Activated CD4-positive, CD25-positive, alpha-beta regulatory T cell treated with anti-CD3 and anti-CD28 coated beads, Interleukin-2, amount 50 U/mL, for 72 hours (primary cell): ENCODE measurements at places on chromosomes 3 and 15.

DNA sequence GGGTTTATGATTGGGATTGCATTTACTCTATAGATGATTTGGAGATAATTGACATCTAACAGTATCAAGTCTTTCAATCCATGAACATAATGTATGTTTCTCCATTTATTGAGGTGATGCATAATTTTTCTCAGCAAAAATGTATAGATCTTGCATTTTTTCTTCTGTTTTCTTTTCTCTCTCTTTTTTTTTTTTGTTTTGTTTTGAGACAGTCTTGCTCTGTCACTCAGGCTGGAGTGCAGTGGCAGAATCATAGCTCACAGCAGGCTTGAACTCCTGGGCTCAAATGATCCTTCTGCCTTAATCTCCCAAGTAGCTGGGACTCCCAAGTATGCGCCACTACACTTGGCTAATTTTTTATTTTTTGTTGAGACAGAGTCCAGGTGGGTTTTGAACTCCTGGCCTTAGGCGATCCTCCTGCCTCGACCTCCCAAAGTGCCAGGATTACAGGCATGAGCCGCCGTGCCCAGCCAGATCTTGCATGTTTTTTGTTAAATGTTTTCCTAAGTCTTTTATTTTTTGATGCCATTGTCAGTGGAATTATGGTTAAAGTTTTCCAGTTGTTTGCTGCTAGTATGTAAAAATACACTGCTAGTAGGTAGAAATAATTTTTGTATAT, 3.1 kb downstream of the LMLN start:
- DNase-seq: no peak

- no peak for DNase-seq
Measured at GRCh38 chr15:89002281-89002761, 85.9 kb upstream of the ABHD2 start.

DNA sequence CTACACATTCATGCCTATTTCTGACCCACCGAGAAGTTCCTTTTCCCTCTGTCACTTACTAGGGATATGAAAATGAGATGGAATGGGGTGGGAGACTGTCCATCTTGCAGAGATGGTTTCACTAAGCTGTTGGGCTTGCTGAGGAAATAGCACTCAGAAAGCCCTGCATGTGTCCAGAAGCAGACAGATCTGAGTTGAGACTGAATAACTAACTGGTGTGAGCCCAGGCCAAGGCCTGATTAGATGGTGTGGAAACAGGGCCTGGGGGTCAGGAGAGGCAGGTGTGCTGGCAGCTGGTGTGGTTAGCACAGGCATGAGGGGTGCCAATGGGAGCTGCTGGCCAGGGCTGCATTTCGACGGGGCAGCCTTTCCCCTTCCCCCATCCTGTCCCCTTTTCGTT, 72.1 kb downstream of the CLSTN2 start:
- DNase-seq: no peak

DNA sequence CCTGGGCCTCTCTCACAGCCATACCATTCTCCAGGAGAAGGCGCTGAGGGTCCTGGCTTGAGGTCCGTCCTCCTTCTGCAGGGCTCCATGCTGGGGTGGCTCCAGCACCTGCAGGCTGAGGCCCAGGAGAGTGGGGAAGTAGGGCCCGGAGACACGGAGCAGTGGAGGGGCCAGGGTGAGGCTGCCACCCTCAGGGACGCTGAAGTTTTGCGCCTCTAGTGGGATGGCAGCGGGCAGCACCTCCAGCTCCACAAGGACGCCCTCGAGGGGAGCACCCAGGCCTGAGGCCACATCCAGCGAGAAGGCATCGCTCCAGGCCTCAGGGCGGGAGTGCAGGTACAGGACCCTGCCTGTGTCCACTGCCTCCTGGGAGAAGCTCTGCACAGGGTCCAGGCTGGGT, 27.5 kb downstream of the CSPG4 start:
- no peak for DNase-seq

GRCh38 chr3:161412123-161412522, 40.8 kb upstream of the SPTSSB start:
- DNase-seq: no peak

GRCh38 chr3:157442729-157443128, 6.1 kb downstream of the PTX3 start:
- no peak for DNase-seq
